ENCODE measurements at places on chromosomes 1 and 21.
A peak's percentile ranks its signal among the peaks of the same experiment; 100 is the strongest.

- no peak for DNase-seq
Measured at GRCh38 chr1:207951652-207952051, 40.7 kb upstream of the CD34 start.

DNA sequence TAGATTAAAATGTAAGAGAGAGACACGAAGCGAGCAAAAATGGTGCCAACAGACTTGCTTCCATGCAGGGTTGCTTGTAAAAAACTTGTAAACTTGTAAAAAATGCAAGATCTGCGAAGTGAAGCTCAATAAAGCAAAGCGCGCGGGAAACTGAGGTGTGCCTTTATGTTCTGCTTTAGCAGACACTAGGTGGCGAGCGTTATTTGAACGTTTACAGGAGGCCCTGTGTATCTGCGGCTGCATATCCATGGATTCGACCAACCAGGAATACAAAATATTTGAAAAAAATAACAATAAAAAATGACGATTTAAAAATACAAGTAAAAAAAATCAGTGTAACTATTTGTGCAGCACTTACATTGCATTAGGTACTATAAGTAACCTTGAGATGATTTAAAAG lies 1.5 kb downstream of the UBE2G2 start:
- DNase-seq = peak; percentile 52

DNA sequence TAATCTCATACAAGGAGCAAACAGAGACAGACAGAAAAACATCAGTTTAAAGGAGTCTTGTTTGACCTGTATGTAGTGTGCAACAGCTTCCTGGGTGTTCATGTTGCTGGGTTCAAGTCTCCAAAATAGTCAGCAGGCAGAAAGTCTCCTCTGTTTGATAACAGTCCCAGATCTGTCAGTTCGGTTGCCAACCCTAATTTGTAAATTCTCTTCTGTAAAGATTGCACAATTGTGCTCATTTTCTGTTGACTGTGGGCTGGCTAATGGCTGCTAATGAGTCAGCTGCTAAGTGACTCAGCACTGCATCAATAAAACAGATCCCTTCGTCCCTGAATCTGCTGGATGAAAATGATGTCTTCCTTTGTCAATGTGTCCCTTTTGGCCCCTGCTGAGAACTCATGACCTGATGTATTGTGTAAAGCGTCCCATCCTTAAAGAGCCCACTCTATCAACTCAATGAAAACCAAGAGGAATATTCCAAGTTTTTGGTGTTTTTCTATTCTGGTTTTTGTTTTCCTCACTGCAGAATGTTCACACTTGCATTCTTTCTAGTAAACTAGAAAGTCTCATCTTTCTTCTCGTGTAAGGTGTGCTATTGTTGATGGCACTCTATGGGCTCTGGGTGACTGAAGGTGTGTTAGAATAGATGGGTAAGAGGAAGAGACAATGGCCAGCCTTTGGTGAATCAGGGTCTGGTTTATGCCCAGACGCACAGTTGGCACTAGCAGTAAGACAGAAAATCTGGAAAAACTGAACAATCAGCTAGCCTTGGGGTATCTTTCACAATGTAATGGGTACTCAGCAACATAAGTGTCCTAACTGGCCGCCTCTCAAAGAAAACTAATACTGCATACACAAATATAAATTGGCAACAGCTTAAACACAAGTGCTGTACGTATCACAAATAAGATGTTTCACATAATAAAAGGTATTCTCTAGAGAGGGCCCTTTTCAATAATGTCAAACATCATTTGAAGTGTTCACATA lies 75.1 kb upstream of the SIPA1L2 start:
- DNase-seq = peak; percentile 86

- no peak for DNase-seq
Measured at GRCh38 chr1:20361401-20361800, 70.7 kb downstream of the VWA5B1 start.

DNA sequence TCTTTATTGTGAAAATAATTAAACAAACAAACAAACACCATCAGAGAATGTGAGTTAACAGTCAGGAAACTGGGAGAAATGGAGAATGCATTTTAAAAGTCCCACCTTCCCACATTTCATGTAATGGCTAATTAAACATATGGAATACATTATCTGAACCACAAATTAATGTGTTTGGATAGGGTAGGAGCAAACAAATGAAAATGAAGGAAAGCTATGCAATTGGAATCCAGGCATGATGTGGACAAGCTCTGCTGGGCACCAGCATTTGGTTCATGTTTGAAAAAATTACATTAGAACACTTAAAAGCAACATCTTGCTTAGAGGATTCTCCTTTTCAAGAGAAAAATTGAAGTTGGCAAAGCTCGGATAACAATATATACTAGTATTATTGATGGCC lies 628.1 kb downstream of the LMO4 start:
- DNase-seq = peak; percentile 79

GRCh38 chr21:46205166-46205565 lies 20.9 kb upstream of the SPATC1L start:
- no peak for DNase-seq

DNA sequence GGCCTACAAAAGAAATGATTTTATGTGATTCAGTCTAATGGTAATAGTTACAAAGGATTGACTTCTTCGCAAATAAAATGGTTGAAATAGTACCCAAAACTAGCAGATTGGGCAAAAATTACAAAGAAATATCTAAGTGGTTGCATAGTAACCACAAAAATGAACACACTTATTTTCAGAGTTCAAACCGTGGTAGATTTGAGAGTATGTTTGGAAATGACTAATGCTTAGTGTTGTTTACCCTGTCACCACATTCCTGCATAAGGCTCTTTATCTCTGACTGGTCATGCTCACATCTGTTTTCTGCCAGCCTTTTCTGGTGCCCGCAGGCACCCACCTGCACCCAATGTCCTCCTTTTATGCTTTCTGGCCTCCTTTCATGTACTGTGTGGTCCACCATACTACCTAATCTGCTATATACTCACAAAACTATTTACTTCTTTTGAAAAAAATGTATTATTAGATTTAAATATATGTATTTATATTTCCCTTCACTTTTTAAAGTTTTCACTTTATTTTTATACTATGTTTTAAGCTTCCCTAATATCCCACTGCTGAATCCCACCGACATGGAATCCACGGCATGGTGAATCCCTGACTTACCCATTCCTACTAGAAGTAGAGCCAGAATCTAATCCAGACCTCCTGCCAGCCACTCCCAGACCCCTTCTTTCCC lies 30.3 kb downstream of the PTPRC start:
- peak; percentile 93 for DNase-seq

DNA sequence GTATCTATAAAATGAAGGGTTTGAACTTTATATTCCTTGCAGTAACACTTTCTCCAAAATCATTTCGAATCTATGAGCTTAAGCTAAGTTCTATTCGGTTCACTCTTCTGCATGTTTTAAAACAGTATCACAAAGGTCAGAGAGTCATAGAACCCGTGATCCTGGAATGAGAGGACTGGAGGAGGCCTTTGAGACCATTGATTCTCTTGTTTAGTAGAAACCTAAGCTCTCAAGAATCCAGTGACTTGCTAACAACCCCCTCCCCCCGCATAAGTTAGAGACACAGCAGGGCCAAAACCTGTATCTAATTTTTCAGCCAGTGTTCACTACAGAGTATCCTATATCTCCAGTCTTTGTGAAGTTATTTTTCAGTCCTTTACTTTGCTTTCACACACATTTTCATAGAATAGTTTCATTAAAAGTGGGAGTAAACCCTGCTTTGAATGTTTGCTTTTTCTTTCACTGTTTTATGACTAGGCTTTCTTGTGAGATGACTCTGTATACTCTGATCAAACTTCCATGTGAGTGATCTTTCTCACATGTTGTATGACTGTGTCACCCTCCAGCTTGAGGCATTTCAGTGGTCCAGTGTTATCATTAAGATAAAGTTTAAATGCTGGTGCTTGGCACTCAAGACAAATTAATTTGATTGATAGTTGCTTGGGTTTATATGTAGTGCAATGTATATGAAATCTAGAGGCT lies 275.4 kb upstream of the SGIP1 start:
- DNase-seq = peak; percentile 65

GRCh38 chr1:97837161-97837560 lies 83.7 kb downstream of the DPYD start:
- DNase-seq = no peak

- no peak for DNase-seq
Measured at GRCh38 chr1:182163821-182164223, 102.3 kb upstream of the ZNF648 start.

DNA sequence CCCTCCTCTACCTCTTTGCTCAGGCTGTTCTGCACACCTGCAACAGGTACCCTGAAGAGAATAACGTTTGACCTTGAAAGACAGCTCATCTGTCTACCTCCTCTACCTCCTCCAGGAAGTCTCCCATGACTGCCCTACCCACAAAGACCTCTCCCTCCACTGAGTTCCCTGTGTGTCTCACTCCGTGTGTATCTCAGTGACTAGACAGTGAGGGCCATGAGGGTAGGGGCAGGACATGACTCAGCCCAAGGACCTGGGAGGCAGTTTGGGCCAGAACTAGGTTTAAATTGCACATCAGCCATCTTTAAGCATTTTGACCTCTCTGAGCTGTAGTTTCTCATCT lies 32.0 kb upstream of the LRP8 start:
- DNase-seq = no peak

- DNase-seq = no peak
Measured at GRCh38 chr1:211967704-211968103, 67.7 kb downstream of the INTS7 start.

DNA sequence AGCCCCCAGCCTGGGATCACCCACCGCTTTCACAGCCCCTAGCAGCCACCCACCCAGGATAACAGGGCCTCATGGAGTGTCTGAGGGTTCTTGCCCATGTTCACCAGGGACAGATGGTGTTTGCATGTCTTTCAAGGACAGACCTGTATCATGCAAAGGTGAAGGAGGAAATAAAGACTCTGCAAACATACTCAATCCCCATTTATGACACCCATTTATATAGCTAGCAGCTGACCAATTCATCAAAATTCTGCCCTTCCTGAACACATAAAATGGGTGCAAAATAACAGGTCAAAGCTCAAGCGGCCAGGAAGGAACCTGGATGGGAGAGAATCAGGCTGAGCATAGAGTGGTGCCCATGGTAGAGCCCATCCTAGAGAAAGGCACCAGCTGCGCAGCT lies 32.8 kb upstream of the LYPD8 start:
- DNase-seq = no peak

DNA sequence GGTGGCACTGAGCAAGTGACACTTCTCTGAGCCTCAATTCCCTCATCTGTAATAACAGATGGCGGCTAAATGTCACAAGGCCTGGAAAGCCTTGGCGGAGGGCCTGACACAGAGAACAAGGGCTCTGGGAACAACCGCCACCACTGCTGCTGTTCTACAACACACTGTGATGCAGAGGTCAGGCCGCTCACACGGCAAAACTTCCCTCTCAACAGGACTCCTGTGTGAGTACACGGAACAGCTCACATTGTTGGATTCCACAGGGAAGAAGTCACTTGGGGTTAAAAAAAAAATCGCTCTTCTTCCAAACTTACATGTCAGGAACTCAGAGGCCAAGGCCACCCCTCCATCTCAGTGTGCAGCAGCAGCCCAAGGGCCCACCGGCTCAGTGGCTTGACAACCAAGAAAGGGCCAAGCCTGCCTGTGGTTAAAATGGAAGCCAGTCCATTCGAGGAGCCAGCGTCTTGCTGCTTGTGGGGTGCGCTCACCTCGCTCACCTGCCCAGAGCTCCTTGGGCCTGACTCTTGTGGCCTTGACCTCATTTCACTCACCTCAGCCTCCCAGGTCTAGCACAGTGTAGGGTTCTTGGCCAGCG lies 101.1 kb downstream of the RAVER2 start:
- DNase-seq = no peak

DNA sequence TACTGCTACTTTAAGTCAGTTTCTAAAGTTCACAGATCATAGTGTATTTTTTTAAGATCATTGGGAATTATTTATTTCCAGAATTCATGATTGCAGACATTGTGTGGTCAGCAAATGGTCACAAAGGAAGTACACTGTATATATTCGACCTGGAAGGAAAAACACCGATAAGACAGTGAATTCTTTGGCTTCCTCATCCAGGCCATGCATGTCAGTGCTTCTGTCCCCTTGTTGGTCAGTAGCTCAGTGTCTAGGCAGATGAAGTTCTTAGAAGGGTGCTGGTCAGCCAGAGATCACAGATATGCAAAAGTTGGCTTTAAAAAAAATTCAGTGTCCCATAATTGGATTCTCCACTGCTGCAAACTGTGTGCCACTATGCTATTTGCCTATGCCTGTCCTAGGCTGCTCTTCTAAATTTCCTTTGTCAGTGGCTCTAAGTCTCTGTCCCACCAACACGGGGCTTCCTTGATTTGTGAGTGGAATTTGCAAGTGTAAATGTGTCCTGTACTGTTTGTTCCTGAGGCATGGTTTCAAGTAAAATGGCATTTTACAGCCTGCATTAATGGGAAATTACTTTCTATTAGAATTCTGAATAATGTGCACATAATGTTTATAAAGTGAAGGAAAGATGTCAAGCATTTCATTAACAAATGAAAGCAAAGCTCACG lies 12.0 kb upstream of the VAMP4 start:
- DNase-seq = no peak

DNA sequence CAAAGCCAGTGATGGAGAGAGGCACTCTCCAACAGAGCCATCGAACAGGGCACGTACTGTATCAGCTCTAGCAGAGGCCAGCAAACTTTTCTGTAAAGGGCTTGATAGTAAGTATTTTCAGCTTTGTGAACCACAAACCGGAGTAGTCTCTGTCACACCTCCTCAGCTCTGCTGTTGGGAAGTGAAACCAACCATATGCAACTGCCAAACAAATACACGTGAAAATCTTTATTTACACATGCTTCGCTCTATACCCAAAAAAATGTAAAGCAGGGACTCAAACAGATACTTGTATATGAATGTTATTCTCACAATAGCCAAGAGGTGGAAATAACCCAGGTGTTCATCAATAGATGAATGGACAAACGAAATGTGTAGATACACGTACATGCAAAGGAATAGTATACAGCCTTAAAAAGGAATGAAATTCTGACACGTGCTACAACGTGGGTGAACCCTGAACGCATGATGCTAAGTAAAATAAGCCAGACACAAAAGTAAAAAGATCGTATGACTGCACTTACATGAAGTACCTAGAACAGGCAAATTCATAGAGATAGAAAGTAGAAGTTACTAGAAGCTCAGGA lies 39.0 kb downstream of the SETD4 start:
- DNase-seq = no peak

DNA sequence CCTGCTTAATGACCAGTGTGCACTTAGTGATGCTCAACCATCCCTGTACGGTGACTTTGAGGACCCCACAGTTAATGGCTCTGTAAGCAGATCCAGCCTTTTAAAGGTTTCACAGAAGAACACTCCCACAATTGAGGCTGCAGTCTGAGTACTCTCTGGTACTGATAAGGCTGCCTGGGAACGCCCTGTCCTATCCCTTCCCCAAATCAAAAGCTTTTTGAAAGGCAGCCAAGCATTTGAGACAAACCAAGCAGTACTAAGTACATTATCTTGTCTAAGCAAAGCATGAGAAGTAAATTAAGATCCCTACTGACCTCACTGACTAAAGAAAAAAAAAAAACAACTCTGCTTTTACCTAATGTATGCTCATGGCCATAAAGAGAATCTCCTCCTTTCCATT lies 60.7 kb downstream of the SH3GLB1 start:
- DNase-seq = no peak
